Neural crest cell (in vitro differentiated cells): ENCODE measurements at places on chromosomes 11 and 22. TPM values are rescaled to one million over a fixed set of nuclear protein-coding genes. Genes with fewer than 3 reads are reported as not detected.

The MTCH2 gene
- total RNA-seq, result 157 and 160 TPM in 2 replicates

The ALDH3B1 gene
- total RNA-seq, result 0.23 and 0.35 TPM in 2 replicates

The PUS3 gene
- 14.9 and 17.4 TPM in 2 replicates for total RNA-seq

The SLC22A25 gene
- total RNA-seq, result not detected in 2 replicates

The APOA4 gene
- total RNA-seq, result not detected in 2 replicates

The UPK3A gene
- not detected in 2 replicates for total RNA-seq

- no peak for DNase-seq
These were observed 46.4 kb downstream of the MORC2 start for GRCh38 chr22:30922151-30922611.

- no peak for DNase-seq
These were observed 41.9 kb downstream of the RTN4R start for GRCh38 chr22:20226077-20226716.

DNA sequence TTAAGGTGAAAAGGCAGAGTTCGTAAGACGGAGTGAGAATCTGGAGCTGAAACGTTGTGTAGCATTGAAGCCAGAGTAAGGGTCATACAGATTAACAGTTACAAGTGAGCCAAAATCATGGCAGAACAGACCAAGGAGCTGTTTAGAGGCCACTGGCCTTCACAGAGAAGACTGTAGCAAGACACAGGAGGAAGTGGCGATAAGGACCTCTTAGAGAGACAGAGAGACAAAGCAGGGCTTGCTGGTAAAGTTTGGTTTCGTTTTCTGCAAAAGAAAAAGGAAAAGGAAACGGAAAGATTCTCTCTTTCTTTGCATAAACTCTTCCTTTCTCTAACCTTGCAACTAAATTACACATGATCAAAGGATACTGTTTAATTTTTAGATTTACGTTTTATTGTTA, 83.0 kb downstream of the AASDHPPT start:
- DNase-seq, result no peak

GRCh38 chr22:43303751-43304150, 39.4 kb downstream of the SCUBE1 start:
- no peak for DNase-seq

- no peak for DNase-seq
These were observed 16.7 kb upstream of the CD44 start for GRCh38 chr11:35122308-35122707.

DNA sequence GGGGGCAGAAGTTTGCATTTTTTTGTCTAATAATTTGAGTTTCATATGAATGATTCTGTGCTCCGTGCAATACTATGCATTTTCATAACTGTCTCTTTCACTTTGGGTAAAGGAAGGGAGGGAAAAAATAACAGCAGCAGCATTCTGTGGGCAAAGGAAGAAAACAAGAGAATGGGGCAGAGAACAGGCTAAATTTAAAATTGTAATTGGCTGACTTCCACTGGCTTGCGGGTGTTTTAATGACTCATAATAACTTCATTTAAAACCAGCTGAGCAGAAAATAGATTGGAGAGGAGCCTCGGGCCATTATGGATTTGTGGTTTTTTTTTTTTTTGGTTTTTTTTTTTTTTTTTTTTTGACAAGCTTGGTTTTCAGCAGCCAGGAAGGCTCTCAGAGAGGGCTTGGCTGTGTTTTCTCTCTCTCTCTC, 107.4 kb downstream of the ZBTB16 start:
- no peak for DNase-seq

- DNase-seq, result no peak
These were observed 126.0 kb upstream of the TTC12 start for GRCh38 chr11:113188371-113188834.

DNA sequence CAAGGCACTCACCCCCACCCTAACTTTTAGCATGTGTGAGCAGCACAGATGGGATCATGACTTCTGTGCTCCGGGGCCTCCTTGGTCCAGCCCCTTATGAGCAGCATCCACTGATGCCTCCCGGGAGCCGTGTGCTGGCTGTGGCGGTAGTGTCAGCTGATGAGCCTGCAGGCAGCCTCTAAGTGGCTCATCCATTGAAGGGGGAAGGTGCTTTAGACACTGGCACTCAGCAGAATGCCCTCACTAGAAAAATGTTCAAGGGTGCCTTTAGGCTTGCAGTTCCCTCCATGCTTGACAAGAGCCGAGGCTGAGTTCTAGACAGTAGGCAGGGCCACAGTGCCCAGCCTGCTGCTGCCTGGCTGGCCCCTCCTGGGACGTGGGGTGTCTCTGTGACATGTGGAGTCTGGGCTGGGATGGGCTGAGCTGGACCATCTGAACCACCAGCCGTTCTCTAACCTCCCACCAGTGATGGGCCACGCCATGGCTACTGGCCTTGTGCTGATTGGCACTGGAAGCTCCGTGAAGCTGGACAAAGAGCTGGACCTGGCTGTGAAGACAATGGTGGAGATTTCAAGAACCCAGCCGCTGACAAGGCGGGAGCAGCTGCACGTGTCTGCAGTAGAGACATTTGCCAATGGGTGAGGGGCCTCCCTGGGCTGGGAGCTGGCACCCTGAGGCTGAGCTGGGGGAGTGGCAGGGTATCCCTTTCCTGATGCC, 5.8 kb downstream of the TTC38 start:
- no peak for DNase-seq

GRCh38 chr22:24483976-24484545, 11.1 kb upstream of the UPB1 start:
- no peak for DNase-seq

DNA sequence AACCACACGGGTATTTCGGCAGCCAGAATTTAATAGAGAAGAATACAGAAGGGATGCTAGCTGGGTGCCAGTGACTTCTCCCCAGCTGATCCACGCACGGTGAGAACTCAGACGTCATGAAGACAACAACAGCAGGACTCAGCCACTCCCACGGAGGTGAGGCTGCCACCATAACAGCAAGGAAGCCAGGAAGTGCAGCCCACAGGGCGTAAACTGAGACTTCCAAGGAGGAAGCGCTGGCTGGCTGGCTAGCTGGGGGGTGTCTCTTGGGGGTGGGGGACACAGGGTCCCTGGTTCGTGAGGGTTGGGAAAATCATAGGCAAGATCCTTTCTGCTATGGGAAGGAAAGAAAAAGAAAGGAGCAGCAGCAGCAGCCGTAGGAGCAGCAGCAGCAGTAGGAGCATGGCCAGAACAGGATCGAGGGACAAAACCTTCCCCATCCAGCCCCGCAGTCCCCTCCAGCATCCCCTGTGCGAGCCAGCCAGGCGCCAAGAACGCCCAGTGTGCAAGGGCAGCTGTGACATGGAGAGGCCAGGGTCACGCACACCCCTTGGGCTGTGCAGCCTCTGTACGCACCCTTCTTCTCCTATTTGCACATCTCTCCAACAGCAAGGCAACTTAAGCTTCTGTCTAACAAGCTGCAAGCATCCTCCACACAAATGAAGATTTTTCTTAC, 49.6 kb upstream of the SHANK2 start:
- no peak for DNase-seq

DNA sequence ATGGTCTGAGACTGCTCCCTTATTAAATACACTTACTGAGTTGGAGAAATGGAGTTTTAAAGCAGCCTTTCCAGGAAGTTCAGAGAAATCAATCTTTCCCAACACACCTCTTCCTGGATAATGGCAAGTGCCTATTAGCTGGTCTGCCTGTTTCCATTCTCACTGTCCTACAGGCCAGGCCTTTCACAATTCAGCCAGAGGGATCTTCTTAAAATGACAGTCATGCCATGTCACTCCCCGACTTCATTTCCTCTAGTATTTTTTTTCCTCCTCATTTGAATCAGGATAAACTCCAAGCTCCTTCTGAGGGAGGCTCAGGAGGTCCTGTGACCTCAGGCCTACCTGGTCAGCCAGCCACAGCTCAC, 62.6 kb downstream of the FDX1 start:
- DNase-seq, result no peak

- DNase-seq, result no peak
These were observed 959.1 kb downstream of the BRD1 start for GRCh38 chr22:48868554-48868953.

GRCh38 chr11:17063171-17064002, 14.1 kb downstream of the RPS13 start:
- DNase-seq, result peak; percentile 68
